Fibroblast of mammary gland (primary cell): ENCODE measurements at places on chromosomes 4 and X.

- no peak for DNase-seq
These were observed 59.9 kb downstream of the RBPJ start for GRCh38 chr4:26380740-26381139.

DNA sequence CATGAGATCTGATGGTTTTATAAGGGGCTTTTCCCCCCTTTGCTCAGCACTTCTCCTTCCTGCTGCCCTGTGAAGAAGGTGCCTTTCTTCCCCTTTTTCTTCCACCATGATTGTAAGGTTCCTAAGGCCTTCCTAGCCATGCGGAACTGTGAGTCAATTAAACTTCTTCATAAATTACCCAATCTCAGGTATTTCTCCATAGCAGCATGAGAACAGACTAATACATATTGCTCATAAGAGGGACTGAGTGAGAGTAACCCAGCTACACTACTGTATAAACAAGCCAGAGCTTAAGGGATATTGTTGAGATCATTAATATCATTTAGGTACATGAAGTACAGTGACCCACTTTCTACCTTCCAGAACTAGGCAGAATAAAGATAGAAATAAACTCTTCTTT is 102.9 kb downstream of the TEX13A start:
- no peak for DNase-seq

GRCh38 chrX:139831675-139832456 is 101.0 kb downstream of the ATP11C start:
- peak; percentile 75 for DNase-seq

- DNase-seq, result no peak
These were observed 246.5 kb upstream of the SFRP2 start for GRCh38 chr4:154035341-154035740.

DNA sequence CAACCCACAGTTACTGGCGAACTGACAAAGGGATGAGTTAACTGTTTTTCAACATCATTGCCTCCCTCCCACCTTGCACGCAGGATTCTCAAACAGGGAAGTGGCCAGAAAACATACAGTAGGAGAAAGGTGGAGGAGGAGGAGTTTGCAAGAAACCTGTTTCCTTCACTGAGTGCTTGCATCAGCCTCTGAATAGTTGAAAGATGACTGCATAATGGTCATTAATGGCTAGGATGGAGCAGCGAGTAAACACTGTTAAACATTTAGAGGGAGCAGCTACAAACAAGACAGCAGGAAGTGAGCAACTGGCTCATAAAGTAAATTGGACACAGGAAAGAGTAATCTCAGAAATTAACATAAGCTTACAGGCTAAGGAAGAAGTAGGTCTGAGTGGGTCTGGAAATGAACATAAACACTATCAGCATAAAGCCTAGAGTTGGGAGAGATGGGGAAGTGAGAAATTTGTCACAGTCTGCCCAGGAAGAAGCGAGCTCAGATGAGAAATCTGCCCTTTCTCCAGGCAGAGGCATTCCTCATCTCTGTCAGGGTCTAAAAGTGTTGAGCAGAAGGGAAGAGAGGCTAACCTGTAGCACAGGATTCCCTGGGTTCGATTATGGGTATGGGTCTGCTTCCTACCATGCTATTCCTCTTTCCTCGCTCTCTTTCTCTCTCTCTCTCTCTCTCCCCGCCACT is 38.6 kb downstream of the TRPC5OS start:
- DNase-seq, result peak; percentile 3
